Kidney (tissue), 22 donors: ENCODE measurements at places on chromosomes 12 and 14. TPM values are rescaled to one million over a fixed set of nuclear protein-coding genes. Genes with fewer than 3 reads are reported as not detected.

STYK1 gene
- 0.58 TPM for polyA plus RNA-seq

- H3K27me3 ChIP-seq, result no peaks in the 10 kb centered on the region
- no peak for DNase-seq
- no peaks in the 10 kb centered on the region for H3K4me1 ChIP-seq
- no peaks in the 10 kb centered on the region for H3K36me3 ChIP-seq
- no peak overlapping the region for H3K4me3 ChIP-seq
Observed at GRCh38 chr14:100503251-100503650, 84.0 kb downstream of the BEGAIN start.

- no peak overlapping the region for H3K27ac ChIP-seq
- H3K4me1 ChIP-seq, result peaks cover 4% of the 10 kb centered on the region
- no peaks in the 10 kb centered on the region for H3K36me3 ChIP-seq
- no peaks in the 10 kb centered on the region for H3K27me3 ChIP-seq
Observed at GRCh38 chr14:24403294-24403998, 4.6 kb downstream of the NYNRIN start.

DNA sequence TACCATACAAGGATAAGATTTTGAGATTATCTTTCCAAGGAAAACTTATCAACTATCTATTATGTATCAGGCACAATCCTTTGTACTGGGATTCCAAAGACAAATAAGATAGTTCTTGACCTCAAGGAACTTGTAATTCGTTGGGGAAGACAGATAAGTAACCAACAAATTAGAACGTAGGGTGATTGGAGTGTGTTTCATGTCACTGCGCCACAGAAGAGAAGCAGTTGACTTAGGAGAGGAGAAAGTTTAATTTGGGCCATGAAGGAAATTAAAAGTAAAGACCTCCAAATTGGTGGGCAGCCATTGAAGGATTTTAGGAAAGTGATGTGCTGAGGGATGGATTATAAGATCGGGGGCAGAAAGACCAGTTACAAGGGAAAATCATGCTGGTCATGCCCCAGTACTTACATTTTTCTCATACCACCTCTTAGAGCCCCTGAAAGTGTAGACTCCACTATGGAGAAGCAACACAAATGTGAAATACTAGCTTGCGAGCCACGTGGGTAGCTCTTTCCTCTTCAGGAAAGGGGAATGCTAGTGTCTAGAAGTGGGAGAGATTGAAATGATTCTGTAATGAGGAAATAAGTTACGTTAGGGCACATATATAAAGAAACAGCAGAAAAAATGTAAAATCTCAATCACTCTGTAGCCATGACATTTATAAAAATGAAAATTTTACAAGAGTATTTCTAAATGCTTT, 148.7 kb downstream of the ETV6 start:
- no peak for DNase-seq
- no peak overlapping the region for H3K4me3 ChIP-seq
- no peaks in the 10 kb centered on the region for H3K36me3 ChIP-seq
- no peak overlapping the region for H3K27ac ChIP-seq
- no peaks in the 10 kb centered on the region for H3K4me1 ChIP-seq

DNA sequence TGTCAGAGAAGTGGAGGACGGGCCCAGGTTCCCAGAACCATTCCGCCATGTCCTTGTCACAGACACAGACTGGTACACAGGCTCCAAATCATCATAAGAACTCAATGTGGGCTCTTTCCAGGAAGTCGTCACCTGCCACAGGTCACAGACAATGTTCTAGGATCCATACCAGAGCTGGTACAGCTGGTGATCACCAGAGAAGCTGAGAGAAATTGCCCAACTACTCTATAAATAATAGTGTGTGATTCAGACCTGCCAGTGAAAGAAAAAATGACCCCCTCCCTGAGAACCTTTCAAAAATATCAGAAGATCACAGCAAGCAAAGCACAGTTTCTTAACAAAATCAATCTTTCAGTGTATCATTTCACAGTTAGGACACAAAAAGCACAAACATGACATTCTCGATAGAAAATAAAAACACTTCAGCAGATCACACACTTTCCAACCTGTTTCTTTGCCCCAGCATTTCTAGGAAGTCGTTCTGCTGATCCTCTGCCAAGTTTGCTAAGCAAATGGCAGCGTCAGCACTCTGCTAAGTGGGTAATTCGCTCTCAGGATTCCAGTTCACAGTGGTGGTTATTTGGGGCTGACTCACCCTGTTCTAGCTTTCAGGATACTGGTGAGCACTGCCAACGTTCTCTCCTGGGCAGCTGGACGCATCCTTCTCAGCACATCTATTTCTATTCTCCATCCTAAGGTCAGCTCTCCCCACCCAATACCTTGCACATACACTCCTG, 223.3 kb upstream of the SFSWAP start:
- H3K4me3 ChIP-seq, result no peak overlapping the region
- H3K4me1 ChIP-seq, result no peaks in the 10 kb centered on the region
- no peaks in the 10 kb centered on the region for H3K27me3 ChIP-seq
- no peak for DNase-seq
- no peak overlapping the region for H3K27ac ChIP-seq

- H3K4me3 ChIP-seq, result no peak overlapping the region
- no peak for DNase-seq
- H3K36me3 ChIP-seq, result peaks cover 3% of the 10 kb centered on the region
- H3K4me1 ChIP-seq, result no peaks in the 10 kb centered on the region
- H3K27ac ChIP-seq, result no peak overlapping the region
- H3K27me3 ChIP-seq, result no peaks in the 10 kb centered on the region
Observed at GRCh38 chr14:102280376-102280962, 24.5 kb downstream of the MOK start.

GRCh38 chr14:77547512-77548180, 49.0 kb upstream of the ISM2 start:
- no peak overlapping the region for H3K4me3 ChIP-seq
- peaks cover 7% of the 10 kb centered on the region for H3K36me3 ChIP-seq
- no peak overlapping the region for H3K27ac ChIP-seq
- no peak for DNase-seq
- H3K27me3 ChIP-seq, result no peaks in the 10 kb centered on the region

- no peak overlapping the region for H3K4me3 ChIP-seq
- H3K36me3 ChIP-seq, result no peaks in the 10 kb centered on the region
- H3K4me1 ChIP-seq, result no peaks in the 10 kb centered on the region
Observed at GRCh38 chr12:131105351-131105735, 151.6 kb downstream of the ADGRD1 start.
